ENCODE measurements at places on chromosomes 5 and 9. TPM values are rescaled to one million over a fixed set of nuclear protein-coding genes. Genes with fewer than 3 reads are reported as not detected.

Gene KIF24
- 1.00 TPM for total RNA-seq

Gene BDP1
- 26.9 TPM for total RNA-seq

Gene ECM2
- 70.6 TPM for total RNA-seq

Gene SPACA9
- total RNA-seq = 8.9 TPM

Gene SPATA31C1
- not detected for total RNA-seq

Gene UBTD2
- 24.2 TPM for total RNA-seq

Gene TCF7
- 2.9 TPM for total RNA-seq

GRCh38 chr5:36662291-36662851 is 56.0 kb downstream of the SLC1A3 start:
- no peak for DNase-seq
- no peak overlapping the region for H3K4me3 ChIP-seq
- H3K27ac ChIP-seq = no peak overlapping the region
- no peaks in the 10 kb centered on the region for H3K27me3 ChIP-seq

GRCh38 chr9:124290053-124290591 is 32.4 kb downstream of the NEK6 start:
- H3K4me3 ChIP-seq = no peak overlapping the region
- H3K27me3 ChIP-seq = no peaks in the 10 kb centered on the region
- H3K36me3 ChIP-seq = no peaks in the 10 kb centered on the region
- no peak overlapping the region for H3K27ac ChIP-seq
- peaks cover 21% of the 10 kb centered on the region for H3K4me1 ChIP-seq

- H3K4me3 ChIP-seq = no peak overlapping the region
- no peak for DNase-seq
- no peak overlapping the region for H3K27ac ChIP-seq
Measured at GRCh38 chr9:78786794-78787193, 489.9 kb downstream of the PSAT1 start.

DNA sequence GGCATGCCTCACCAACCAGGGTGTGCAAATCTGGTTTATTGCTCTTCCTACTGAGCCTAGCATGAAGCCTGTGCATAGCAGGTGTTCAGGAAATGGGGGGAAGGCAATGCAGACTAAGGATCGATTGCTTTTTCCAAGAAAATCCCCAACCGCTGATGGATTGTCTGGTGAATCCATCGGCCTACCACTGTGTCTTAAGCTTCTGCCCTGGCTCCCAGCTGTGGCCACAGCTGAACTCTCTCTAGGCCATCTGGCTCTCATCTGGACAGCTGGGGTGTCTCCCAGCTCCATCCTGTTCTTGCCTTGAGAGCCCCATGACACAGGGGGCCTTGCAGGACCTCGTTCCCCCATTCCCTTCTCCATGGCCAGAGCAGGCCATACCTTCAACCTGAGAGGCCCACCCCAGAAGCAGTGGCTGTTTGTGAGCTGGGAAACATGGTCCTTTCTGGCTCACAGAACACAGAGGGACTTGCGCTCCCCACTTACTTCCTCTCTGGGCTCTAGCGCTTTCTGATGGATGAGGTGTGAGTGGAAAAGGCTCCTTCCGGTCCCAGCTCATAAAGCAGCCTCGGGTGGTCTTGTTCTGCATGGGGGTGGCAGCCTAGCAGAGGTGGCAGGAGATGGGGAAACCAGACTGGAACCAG is 41.8 kb downstream of the COL27A1 start:
- H3K27me3 ChIP-seq = no peaks in the 10 kb centered on the region
- no peak for DNase-seq
- H3K4me3 ChIP-seq = no peak overlapping the region

- H3K36me3 ChIP-seq = no peaks in the 10 kb centered on the region
- H3K4me3 ChIP-seq = no peak overlapping the region
- no peaks in the 10 kb centered on the region for H3K27me3 ChIP-seq
- no peak overlapping the region for H3K27ac ChIP-seq
- DNase-seq = no peak
Measured at GRCh38 chr9:134243778-134244467, 79.6 kb upstream of the RNU6ATAC start.

DNA sequence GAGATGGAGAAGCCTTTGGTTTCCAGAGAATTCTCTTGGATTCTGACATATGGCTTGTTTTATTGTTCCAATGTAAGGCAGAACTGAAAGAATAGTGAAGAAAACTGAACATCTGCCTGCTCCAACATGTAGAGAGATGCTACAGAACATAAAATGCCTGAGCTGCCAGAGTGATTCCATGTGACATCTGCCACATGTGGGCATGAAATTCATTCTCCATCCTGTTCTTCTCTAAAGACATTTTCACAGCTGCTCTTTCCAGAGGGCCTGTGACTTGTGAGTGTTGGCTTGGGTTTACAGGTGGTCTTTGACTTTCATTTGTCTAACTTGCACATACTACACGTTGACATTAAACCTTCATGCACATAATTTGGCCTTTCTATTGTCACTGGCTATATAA is 33.7 kb upstream of the TXN start:
- no peaks in the 10 kb centered on the region for H3K36me3 ChIP-seq
- H3K27me3 ChIP-seq = no peaks in the 10 kb centered on the region
- no peaks in the 10 kb centered on the region for H3K4me1 ChIP-seq
- DNase-seq = no peak
- no peak overlapping the region for H3K4me3 ChIP-seq

- H3K4me1 ChIP-seq = no peaks in the 10 kb centered on the region
- H3K27ac ChIP-seq = no peak overlapping the region
- H3K27me3 ChIP-seq = no peaks in the 10 kb centered on the region
- no peak overlapping the region for H3K4me3 ChIP-seq
Measured at GRCh38 chr9:133278161-133279114, 3.4 kb upstream of the ABO start.

GRCh38 chr5:72015103-72015548 is 92.1 kb upstream of the MAP1B start:
- DNase-seq = peak; percentile 20
- H3K4me1 ChIP-seq = no peaks in the 10 kb centered on the region
- no peaks in the 10 kb centered on the region for H3K36me3 ChIP-seq
- no peaks in the 10 kb centered on the region for H3K27me3 ChIP-seq
- no peak overlapping the region for H3K4me3 ChIP-seq

GRCh38 chr9:84893419-84894128 is 224.0 kb downstream of the NTRK2 start:
- H3K27ac ChIP-seq = no peak overlapping the region
- H3K4me3 ChIP-seq = no peak overlapping the region
- H3K4me1 ChIP-seq = no peaks in the 10 kb centered on the region
- H3K27me3 ChIP-seq = no peaks in the 10 kb centered on the region

DNA sequence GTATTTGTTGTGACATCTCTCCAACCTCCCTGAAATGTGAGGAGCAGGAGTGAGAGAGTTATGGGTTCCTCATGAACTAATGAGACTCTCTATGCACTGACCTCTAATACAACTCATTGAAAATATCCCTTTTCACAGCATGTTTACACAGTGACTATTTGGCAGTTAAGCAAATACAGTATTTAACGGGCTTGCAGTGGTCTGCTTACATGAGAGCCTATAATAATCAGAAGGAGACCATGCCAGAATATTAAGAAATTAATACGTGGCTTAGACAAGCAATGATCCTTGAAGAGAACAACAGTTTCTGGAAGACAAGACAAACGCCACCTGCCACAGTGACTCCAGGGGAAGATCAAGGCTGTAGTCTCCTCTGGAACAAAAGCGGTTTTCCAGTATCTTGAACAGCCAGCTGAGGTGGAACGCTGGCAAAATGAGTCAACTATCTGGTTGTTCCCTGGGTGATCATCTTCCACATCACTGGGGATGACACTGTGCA is 424.5 kb downstream of the DMAC1 start:
- H3K4me3 ChIP-seq = no peak overlapping the region
- no peaks in the 10 kb centered on the region for H3K4me1 ChIP-seq
- no peaks in the 10 kb centered on the region for H3K36me3 ChIP-seq
- no peaks in the 10 kb centered on the region for H3K27me3 ChIP-seq
- H3K27ac ChIP-seq = no peak overlapping the region

GRCh38 chr9:76203373-76203772 is 190.9 kb downstream of the RFK start:
- peaks cover 7% of the 10 kb centered on the region for H3K4me1 ChIP-seq
- DNase-seq = no peak
- no peak overlapping the region for H3K4me3 ChIP-seq

DNA sequence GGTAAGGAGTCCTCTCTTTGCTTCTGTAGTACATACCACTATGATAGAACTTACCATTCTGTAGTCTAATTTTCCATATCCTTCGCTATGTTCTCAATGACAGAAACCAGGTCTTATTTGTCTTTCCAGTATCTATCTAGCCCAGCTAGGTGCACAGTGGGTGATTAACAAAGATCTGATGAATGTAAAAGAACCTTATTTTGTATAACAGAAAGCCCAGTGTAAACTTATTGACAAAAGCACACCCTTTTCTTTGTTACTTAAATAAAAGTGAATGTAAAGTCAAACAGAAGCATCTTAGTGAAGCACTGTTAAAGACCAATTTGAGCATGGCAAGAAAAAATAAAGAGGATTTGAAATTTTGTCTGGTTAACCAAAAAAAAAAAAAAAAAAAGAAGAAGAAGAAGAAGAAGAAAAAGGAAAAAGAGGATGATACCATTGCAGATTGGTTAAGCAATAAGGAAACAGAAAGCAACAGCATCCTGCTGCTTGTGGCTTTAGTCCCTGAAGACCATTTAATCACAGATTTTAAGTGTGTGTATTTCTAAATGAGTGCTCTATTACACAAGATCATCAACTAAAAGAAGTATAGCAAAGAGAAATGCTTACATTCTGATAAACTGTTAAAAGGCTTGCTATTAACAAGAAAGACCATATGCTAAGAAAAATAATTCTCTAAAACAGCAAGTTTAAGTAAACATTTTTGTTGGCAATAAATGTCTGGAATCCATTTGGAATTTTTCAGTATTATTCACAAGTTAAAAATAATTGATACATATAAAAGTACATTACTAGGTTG is 21.2 kb downstream of the MEGF9 start:
- no peaks in the 10 kb centered on the region for H3K4me1 ChIP-seq
- no peaks in the 10 kb centered on the region for H3K36me3 ChIP-seq
- H3K27ac ChIP-seq = no peak overlapping the region
- DNase-seq = no peak
- H3K4me3 ChIP-seq = no peak overlapping the region
- H3K27me3 ChIP-seq = no peaks in the 10 kb centered on the region

DNA sequence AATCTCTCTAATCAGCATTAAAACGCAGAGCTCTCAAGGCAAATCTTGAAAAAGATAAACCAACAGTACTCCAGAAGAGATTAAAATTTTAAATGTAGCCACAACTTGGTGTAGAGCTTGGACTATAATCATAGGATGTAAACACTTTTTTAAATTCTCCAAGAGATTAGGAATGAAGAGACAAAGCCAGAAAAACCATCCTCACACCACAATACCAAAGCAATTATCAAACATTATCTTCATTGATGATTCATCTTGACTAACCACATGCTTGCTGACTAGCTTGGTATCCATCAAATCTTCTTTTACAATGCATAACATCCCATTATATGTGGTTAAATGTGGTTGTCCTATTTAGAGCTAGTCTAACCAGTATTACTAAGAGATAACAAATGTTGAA is 815.1 kb downstream of the TLE1 start:
- no peak for DNase-seq
- no peaks in the 10 kb centered on the region for H3K4me1 ChIP-seq
- H3K36me3 ChIP-seq = no peaks in the 10 kb centered on the region

- H3K27ac ChIP-seq = no peak overlapping the region
- no peaks in the 10 kb centered on the region for H3K36me3 ChIP-seq
- no peak for DNase-seq
- no peaks in the 10 kb centered on the region for H3K27me3 ChIP-seq
Measured at GRCh38 chr5:110050640-110051345, 361.1 kb downstream of the MAN2A1 start.

DNA sequence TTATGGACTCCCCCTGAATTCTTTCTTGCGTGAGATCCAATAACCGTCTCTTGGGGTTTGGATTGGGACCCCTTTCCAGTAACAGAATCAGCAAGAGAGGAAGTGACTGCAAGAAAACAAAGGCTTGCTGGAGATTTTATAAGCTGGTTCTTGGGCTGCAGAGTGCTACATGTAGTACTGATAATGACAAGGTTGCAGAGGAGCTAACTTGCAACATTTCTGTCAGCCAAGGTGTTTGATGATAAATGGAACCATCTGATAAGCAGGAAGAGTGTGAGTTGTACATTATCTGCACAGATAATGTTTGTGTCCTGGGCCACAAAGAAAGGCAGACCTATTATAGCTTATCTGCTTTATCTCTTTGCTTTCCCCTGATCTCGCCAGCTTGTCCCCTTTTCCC is 37.1 kb downstream of the DNAJB5 start:
- H3K27me3 ChIP-seq = no peaks in the 10 kb centered on the region
- peaks cover 8% of the 10 kb centered on the region for H3K4me1 ChIP-seq
- no peak overlapping the region for H3K4me3 ChIP-seq
- H3K36me3 ChIP-seq = no peaks in the 10 kb centered on the region

DNA sequence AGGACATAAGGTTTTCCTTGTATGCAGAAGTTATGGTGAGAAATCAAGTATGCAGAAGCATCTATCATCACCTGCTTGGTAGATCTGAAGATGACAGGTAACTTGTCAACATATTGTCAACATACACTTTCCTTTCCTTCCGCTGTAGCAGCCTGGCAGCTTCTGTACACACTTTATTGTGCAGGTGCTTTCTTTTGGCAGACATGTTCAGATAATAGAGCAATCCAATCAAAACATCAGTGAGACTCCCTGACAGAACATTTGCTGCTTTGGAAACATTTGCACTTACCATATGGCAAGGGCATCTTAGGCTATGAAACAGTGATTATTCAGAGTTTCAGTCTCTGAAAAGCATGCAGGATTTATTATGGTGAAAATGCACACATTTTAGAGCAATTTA is 161.1 kb upstream of the CDH12 start:
- DNase-seq = no peak
- H3K4me3 ChIP-seq = no peak overlapping the region
- no peak overlapping the region for H3K27ac ChIP-seq
- H3K27me3 ChIP-seq = no peaks in the 10 kb centered on the region
- H3K4me1 ChIP-seq = no peaks in the 10 kb centered on the region

- H3K27ac ChIP-seq = no peak overlapping the region
- DNase-seq = no peak
- H3K4me3 ChIP-seq = no peak overlapping the region
- no peaks in the 10 kb centered on the region for H3K36me3 ChIP-seq
- no peaks in the 10 kb centered on the region for H3K27me3 ChIP-seq
Measured at GRCh38 chr9:136507221-136507991, 24.6 kb upstream of the SEC16A start.

GRCh38 chr9:120924698-120925534 is 1.7 kb downstream of the TRAF1 start:
- DNase-seq = no peak
- H3K36me3 ChIP-seq = no peaks in the 10 kb centered on the region
- no peak overlapping the region for H3K4me3 ChIP-seq
- no peak overlapping the region for H3K27ac ChIP-seq

- H3K36me3 ChIP-seq = no peaks in the 10 kb centered on the region
- no peak for DNase-seq
- H3K27me3 ChIP-seq = no peaks in the 10 kb centered on the region
- H3K4me3 ChIP-seq = no peak overlapping the region
Measured at GRCh38 chr9:5529683-5530221, 19.4 kb downstream of the PDCD1LG2 start.
